Karpas-422 (cell line): ENCODE measurements at places on chromosomes 7 and 10.

- no peak for DNase-seq
Observed at GRCh38 chr10:63585041-63585440, 63.8 kb downstream of the REEP3 start.

DNA sequence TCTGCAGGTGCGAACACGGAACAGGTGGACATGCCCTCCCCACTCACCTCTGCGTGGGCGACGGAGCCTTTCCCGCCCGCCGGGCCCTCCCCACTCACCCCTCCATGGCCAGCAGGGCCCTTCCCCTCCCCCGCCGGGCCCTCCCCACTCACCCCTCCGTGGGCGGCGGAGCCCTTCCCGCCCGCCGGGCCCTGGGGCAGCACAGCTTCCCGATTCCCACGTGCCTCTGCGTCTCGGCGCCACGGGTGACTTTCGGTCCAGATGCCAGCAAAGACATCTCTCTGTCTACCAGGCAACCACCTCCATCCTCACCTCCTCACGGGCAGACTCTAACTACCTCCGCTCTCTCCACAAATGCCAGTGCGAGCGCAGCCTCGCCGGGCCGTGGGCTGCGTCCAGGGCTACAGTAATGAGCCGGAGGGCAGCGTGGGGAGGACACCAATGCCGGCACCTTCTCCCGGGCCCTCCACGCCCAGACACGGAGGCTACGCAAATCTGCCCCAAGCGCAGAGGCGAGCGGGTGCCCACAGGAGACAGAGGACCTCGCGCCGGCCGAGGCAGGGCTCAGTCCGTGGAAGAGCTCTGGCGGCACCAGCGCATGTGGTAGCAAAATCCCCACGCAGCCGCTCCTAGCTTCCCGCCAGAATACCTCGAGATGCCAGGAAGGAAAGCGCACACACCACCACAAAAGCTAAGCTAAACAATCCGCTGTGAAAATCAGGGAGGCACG is 21.8 kb downstream of the GPER1 start:
- no peak for DNase-seq

GRCh38 chr7:136069840-136070529 is 92.8 kb upstream of the MTPN start:
- no peak for DNase-seq

GRCh38 chr10:102114861-102115618 is 5.1 kb downstream of the LDB1 start:
- DNase-seq, result peak; percentile 89

DNA sequence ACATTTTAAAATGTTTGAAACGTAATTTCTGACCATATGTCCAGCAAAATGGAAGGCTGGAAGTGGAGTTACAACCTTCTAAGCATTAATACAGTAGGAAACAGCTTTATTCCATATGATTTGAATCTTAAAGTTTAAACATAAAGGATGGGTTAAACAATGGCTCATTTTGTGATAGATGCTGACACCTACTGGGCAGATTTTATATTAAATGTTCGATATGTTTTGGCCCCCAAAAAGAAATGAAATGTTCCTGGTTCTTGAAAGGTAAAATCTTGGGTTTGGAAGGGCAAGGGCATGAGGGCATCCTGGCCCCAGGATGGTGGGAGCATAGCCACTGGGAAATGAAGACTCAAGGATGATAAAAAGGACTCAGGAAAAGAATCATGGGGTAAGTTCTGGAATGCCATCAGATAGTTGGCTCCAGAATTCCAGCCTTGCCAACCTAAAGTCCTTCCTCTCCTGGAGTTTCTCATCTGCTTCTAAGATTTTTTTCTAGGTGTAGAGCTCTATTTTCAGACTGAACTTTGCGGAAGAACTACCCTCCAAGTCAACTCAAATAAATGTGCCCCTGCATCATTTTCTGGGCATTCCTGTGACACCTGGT is 34.6 kb upstream of the SLC35G1 start:
- peak; percentile 51 for DNase-seq

- DNase-seq, result no peak
Observed at GRCh38 chr10:27157150-27157549, 2.0 kb downstream of the MASTL start.

GRCh38 chr7:68770649-68771048 is 827.6 kb upstream of the AUTS2 start:
- DNase-seq, result no peak

- no peak for DNase-seq
Observed at GRCh38 chr7:85156661-85157208, 30.1 kb downstream of the SEMA3D start.

- DNase-seq, result no peak
Observed at GRCh38 chr10:86087716-86088115, 278.9 kb downstream of the GRID1 start.

GRCh38 chr10:120174491-120174890 is 282.0 kb downstream of the SEC23IP start:
- DNase-seq, result no peak

- DNase-seq, result peak; percentile 90
Observed at GRCh38 chr10:75209921-75210281, 695 bp upstream of the VDAC2 start.

GRCh38 chr7:108299251-108299973 is 156.8 kb downstream of the NRCAM start:
- DNase-seq, result peak; percentile 19
